Activated CD4-positive, alpha-beta memory T cell treated with anti-CD3 and anti-CD28 coated beads for 36 hours (primary cell): ENCODE measurements at places on chromosomes 12 and 14.

DNA sequence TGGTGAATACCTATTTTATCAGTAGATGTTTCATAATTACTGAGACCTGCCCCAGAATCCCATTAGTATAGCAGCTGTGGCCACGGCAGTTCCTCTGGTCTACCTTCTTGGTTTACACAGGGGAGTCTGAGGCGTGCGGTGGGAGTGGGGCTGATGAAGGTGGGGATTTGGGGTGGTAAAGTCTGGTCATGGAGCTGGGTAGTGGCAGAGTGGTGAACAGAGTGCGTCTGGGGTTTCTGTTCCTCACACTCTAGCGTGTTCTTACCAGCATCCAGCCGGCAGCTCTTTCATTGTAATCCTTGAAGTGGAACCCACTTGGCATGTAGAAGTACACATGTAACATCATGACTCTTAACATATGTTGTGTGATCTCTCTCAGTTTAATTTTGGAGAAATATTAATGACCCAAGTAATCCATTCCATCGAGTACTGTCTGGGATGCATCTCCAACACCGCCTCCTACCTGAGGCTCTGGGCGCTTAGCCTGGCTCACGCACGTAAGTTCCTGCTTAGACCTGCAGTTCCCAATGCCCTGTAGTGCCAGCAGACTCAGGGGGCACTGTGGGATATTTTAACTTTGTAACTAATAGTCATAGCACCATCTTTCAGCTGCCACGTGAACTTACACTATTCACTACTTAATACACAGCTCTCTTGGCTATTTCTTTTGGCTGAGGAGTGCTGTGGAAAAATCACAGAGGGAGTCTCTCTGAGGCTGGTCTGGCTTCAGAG lies 7.9 kb upstream of the DNAH10 start:
- no peak for DNase-seq

DNA sequence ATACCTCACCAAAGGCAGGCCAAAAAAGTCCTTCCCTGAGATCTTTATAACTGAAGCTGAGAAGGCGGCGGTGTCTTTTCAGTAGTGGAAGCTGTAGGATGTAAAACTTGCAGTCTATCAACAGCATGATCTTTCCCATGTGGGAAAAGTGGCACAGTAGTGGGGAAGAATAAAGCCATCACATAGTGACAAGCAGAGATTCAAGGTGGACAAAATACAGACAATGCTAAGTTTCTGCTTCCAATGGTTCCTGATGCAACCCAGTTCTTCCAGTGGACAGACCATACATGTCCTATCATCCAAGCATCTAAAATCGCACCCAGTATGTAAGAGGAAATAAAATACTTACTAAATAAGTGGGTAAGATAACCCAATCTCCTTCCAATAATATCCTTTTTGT lies 4.1 kb downstream of the RPS6KA5 start:
- DNase-seq: no peak

DNA sequence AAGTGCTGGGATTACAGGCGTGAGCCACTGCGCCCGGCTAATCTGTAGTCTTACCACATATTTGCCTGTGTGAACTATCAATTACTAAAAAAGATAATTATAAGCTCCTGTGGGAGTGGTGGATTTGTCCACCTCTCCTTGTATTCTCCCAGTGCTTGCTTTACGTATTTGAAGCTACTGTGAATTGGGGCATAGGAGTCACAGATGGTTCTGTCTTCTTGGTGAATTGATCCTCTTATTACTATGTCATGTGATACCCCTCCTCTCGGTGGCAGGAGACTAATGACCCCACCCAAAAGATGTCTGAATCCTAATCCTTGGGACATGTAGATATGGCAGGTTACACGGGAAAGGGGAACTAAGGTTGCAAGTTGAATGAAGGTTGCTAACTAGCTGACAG lies 11.8 kb downstream of the GPR132 start:
- no peak for DNase-seq

DNA sequence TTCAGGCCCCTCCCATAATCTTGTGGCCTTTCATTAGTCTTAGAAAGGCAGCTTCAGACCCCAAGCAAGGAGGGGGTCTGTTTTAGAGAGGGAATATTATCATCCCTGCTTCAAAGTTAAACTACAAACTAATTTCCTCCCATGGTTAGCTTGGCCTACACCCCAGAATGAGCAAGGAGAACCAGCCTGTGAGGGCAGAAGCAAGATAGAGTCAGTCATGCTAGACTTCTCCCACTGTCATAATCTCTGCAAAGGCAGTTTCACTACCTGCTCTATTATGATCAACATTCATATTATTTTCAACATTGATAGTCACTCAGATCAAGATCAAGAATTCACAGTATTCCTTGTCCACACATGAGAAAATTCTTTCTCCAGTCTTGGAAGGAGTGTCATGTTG lies 105.1 kb downstream of the GXYLT1 start:
- DNase-seq: no peak

DNA sequence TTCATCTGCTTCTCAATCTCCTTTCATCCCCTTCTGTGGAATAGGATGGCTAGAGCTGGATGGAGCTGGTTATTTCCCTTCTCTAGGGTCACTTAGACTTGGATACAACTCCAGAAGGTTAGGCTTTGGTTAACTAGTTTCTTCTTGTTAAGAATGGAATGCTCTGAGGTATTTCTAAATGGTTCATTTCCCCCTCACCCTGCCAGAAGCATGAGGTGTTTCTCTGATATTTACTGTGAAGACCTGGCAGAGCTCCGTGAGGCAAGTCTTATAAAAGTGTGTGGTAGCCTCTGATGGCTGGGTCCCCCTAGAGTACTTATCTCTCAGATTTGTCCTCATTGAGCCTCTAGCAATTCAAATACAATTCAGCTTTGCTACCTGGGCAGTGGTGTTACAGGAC lies 207.9 kb downstream of the SLC16A7 start:
- DNase-seq: no peak

DNA sequence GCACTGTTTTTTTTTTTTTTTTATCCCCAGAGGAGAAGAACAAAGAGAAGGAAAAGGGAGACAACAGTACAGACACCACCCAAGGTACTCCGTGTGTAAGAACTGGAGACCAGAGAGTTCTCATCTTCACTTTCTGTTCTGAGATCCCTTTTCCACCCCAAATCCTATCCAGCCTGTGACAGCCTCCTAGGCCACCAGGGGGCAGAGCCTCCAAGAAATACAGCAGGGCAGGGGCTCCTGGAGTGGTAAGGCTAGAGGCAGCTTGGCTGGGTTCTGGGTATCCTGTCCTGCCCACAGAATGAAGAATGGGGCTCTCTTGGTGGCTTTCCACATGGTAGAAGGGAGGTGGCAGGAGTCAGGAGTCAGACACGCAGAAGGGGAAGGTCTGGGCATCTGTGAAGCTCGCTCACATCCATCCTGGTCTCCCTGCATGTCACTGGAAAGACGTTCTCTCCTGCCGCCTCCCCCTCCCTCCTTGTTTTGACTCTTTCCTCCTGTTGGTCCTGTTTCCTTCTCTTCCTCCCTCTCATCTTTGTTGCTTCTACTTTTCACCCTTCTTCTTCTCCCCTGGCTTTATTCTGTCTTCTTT lies 12.0 kb downstream of the CLSTN3 start:
- peak; percentile 70 for DNase-seq

- no peak for DNase-seq
Measured at GRCh38 chr14:36950812-36951211, 221.6 kb downstream of the SLC25A21 start.

DNA sequence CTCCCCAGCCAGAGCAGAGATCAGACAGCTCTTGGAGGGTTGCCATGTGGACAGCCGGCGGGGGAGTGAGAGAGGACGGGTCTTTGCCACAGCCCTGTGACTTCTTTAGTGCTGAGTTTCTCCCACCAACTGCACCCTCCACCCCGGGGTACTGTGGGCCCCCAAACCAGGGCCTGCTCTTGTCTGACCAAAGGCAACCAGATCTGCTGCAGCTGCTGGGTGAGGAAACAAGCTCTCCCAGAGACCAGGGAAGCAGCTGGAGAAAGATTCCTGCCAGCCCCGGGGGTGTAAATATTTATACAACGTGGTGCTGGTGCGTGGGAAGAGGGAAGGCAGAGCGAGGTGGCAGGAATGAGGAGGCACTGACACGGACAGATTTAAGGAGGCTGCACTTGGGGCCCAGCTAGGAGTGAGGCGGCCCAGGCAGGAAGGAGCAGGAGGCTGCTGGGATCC lies 14.3 kb upstream of the ZFP36L1 start:
- DNase-seq: no peak

- DNase-seq: no peak
Measured at GRCh38 chr12:107560165-107560898, 125.3 kb upstream of the PWP1 start.

GRCh38 chr14:98198385-98198784 lies 1073.6 kb downstream of the BCL11B start:
- peak; percentile 72 for DNase-seq

DNA sequence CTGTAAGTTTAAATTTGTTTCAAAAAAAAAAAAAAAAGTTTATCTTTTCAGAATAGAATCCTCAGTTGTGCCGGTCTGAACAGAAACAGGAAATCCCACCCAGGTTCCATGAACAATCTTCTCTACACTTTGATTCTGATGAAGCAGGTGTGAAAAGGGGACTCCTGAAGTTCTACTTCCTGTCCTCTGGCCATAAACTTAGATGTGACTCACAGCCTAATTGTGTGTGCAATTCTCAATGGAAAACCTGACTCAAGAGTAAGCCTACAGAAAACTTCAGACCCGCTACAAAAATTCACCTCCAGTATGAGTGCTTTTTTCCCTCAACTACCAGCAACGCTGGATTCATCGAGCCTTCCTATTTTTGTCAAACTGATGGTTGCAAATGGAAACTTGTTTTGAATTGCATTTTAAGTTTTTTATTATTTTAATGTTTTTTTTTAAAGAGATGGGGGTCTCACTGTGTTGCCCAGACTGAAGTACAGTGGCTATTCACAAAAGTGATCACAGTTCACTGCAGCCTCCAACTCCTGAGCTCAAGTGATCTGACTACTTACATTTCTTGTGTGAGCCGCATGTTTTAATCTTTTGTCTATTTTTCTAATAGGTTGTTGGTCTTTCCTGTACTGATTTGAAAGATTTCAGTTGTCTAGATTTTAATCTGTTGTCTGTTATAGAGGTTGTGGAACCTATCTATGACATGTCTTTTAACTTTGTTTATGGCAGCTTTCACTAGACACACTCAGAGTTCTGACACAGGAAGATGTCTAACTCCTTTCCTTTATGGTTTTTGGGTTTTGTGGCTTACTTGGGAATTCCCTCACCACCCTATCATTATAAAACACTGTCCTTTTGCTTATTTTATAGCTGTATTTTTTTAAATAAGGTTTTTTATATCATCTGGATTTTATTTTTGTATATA lies 37.6 kb downstream of the ATG14 start:
- peak; percentile 45 for DNase-seq

DNA sequence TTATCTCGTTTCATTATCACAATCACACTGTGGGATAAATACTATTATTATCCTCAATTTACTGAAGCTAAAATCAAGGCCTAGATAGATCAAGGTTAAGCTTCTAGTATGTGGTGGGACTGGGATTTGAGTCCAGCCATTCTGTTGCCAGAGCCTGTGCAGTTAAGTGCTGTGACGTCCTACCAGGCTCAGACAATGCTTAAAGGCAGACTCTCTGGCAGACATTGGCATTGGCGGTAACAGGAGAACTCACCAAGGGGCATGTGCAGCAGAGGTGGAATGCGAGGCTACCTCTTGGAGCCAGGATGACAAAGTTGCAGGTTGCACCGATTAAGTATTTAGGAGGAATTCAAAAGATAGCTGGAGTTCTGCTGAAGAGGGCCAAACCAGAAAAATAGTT lies 155.6 kb upstream of the IFNG-AS1 start:
- no peak for DNase-seq

DNA sequence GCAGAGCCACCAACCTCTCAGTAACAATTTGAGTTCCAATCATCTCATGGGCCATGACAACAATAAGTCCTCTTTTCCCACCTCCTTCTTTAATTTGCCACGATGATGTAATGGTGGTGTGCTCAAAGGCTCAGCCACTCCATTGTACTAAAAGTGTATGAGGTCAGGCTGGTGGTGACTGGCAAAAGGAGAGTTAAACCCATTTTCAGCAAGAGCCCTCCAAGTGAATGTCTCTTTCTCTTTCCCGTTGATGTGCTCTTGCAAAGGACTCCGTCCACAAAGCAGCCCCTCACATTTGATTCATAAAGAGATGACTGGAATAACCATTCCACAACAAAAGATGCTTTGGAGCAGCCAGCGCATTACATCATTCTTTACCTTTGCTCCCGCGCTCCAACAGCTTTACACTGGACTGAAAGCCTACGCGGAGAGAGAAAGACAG lies 41.6 kb downstream of the DUSP16 start:
- no peak for DNase-seq

DNA sequence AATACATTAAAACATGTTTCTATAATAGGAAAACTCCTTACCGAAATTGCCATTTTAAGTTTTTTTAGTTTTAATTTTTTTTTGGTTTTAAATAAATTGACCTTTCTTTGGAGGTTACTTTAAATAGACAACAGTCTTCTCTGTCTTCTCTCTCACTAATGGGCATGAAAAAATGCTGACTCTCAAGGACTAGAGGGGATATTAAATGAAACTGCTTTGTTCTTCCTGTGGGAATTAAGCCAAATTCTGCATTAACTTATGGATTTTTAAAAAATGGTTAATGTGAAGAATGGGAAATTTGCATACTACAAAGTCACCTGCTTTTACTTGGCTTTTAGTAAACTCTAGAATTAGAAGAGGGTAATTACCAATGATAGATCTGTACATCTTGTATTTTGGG lies 378.9 kb downstream of the TMTC2 start:
- DNase-seq: no peak

GRCh38 chr12:89567691-89568239 lies 41.9 kb upstream of the POC1B start:
- no peak for DNase-seq

DNA sequence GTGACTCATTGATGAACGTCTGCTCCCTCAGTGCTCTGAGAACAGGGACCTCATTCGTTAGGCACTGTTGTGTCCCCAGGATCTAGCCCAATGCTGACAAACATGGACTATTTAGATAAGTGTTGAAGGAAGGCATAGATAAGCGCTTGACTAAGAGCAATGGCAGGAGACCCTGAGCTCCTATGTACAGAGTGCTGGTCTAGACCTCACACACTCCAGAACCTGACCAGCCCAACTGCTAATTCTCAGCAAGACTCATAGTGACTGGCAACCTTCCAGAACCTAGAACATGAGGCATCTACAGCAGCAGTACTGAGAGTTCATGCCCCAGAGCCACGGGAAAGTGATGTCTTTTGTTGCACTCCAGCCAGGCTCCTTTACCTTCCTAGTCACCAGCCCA lies 69.2 kb downstream of the CRACR2A start:
- no peak for DNase-seq

- no peak for DNase-seq
Measured at GRCh38 chr14:104023325-104024055, 62.0 kb upstream of the ASPG start.

GRCh38 chr12:12922191-12922616 lies 29.8 kb downstream of the GPRC5D start:
- no peak for DNase-seq

- no peak for DNase-seq
Measured at GRCh38 chr12:25715102-25715501, 162.0 kb upstream of the LMNTD1 start.

GRCh38 chr12:53676656-53677015 lies 753 bp upstream of the ATP5MC2 start:
- peak; percentile 36 for DNase-seq
